ENCODE measurements at places on chromosomes 2 and 18.

- no peak for DNase-seq
These were observed 30.0 kb downstream of the THNSL2 start for GRCh38 chr2:88199912-88200682.

DNA sequence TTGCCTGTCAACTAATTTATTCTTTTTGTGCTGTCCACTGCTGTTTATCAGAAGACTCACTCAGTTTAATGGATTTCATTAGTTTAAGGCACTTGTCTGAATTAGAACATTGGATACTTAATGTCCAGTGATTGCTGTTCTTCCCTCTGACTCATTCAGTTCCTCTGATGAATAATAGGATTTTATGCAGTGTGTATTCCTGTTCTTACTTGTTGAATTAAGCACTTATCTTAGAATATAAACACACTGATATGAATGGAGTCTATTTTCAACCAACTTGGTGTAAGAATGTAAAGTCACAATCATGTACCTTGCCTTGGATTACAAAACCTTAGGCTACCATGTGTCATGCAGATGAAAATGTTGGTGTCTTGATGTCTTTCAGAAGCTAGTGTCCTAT lies 87.0 kb upstream of the PROKR1 start:
- DNase-seq: no peak

GRCh38 chr2:26595146-26595545 lies 46.0 kb downstream of the CIB4 start:
- no peak for DNase-seq

GRCh38 chr2:141317986-141318385 lies 812.8 kb downstream of the LRP1B start:
- DNase-seq: no peak

DNA sequence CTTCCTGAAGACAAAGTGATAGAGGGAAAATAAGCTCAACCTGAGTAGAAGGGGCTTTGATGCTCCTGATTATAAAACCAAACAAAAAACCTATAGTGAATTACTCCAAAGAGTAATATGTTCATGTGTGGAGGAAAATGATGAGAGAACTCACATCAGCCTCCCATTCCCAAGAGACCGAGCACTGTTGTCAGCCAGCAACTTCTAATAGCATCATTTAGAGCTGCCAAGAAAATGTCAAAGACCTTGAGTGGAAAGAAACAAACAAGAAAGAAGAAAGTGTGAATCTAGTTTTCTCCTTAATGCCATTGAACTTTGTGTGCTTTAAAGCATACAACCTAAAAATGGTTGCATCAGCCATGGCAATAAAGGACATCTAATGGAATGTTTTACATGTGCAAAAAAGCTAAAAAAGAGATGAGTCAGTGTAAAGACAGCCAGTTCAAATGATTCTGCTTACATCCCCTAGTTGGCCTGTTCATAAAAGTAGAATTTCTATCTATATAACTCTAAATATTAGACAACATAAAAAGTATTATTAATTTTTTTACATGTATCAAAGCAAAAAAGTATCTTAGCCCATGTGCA lies 1066.2 kb downstream of the TDRD15 start:
- no peak for DNase-seq

DNA sequence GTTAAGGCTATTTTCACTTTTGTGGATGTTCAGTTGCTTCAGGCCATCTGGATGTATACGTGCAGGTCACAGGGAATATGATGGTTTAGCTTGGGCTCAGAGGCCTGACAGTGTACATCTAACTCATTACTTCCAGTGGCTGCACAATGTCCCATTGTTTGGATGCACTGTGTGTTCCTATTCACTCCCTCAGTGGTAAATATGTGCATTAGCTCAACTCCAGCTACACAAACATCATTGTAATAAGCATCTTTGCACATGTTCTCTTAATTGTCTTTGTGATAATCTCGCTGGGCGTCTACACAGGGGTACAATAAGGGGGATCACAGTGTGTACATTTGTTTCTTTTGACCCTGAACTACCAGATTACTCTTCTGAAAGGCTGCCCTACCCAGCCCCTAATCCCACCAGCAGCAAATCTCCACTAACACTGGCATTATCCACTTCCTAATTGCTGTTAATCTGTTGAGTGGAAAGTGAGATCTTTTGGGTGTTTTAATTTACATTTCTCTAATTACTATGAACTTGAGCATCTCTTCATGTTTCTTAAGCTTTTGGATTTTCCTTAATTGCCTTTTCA lies 56.1 kb upstream of the POLE4 start:
- no peak for DNase-seq

DNA sequence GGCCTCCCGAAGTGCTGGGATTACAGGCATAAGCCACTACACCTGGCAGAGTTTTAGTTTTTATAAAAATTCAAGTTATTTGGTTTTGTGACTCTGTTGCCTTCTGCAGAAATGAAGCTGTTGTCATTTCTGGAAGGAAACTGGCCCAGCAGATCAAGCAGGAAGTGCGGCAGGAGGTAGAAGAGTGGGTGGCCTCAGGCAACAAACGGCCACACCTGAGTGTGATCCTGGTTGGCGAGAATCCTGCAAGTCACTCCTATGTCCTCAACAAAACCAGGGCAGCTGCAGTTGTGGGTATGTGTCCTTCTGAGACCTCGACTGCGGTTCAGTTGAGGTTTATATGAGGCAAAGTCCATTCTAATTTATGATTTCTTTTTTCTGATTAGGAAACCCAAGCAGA lies 7.2 kb downstream of the MTHFD2 start:
- peak; percentile 27 for DNase-seq

GRCh38 chr2:70870790-70871189 lies 35.2 kb upstream of the CD207 start:
- no peak for DNase-seq

GRCh38 chr2:196291873-196292800 lies 120.8 kb upstream of the STK17B start:
- DNase-seq: no peak

- DNase-seq: no peak
These were observed 296.9 kb upstream of the CYRIA start for GRCh38 chr2:16962505-16962904.

- no peak for DNase-seq
These were observed 121.9 kb downstream of the SMAD7 start for GRCh38 chr18:48828691-48829442.

- DNase-seq: no peak
These were observed 54.5 kb downstream of the ACSL3 start for GRCh38 chr2:222915092-222915957.
